ENCODE measurements at places on chromosomes 13 and 19.

GRCh38 chr19:4284176-4284958 lies 5.3 kb downstream of the SHD start:
- no peak for DNase-seq

DNA sequence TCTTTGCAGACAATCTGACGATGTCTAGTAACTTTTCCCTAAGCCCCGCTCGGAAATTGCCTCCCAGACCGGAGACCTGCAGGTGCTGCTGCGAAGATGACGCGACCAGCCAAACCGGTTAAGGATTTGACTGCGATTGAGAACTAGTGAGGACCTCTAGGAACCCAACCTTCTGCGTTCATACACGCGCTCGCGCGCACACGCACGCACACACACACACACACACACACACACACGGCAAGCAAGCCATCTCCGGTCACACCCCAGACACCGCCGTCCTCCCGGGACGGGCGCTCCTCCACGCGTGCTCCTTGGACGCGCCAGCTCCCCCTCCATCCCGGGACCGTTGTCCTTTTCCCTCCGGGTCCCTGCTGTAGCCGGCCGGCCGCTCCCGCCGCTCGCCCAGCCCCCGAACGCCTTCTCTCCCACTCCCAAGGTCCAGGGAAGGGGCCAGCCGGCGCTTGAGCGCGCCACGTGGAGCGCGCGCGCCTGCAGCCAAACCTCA lies 1.2 kb downstream of the TBC1D4 start:
- DNase-seq = peak; percentile 4

DNA sequence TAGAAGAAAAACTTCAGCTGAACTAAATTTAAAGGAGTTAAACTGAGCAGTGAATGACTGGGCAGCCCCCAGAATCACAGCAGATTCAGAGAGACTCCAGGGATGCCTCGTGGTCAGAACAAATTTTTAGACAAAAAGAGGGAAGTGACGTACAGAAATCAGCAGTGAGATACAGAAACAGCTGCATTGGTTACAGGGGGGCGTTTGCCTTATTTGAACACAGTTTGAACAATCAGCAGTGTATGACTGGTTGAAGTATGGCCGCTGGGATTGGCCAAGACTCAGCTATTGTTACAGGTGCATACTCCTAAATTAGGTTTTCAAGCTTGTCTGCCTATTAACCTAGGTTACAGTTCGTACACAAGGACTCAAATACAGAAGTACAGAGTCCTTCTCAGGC lies 2.2 kb upstream of the SPRYD7 start:
- DNase-seq = no peak

- DNase-seq = no peak
Measured at GRCh38 chr13:24149246-24150032, 11.1 kb upstream of the SPATA13 start.
